Stimulated activated CD8-positive, alpha-beta memory T cell treated with anti-CD3 and anti-CD28 coated beads, Interleukin-7, amount 100 ng/mL, for 48 hours (primary cell): ENCODE measurements at places on chromosomes 7 and 10.
A peak's percentile ranks its signal among the peaks of the same experiment; 100 is the strongest.

GRCh38 chr10:120387326-120387725 lies 69.7 kb upstream of the PLPP4 start:
- no peak for DNase-seq

GRCh38 chr7:69211336-69211735 lies 386.9 kb upstream of the AUTS2 start:
- no peak for DNase-seq

GRCh38 chr10:79359816-79360498 lies 12.7 kb downstream of the PPIF start:
- DNase-seq = no peak

GRCh38 chr7:80263821-80264220 lies 129.2 kb downstream of the GNAI1 start:
- no peak for DNase-seq

GRCh38 chr7:135392701-135393100 lies 117.2 kb downstream of the CNOT4 start:
- no peak for DNase-seq

- no peak for DNase-seq
Observed at GRCh38 chr10:126087153-126087680, 190.9 kb downstream of the FANK1 start.

- DNase-seq = peak; percentile 19
Observed at GRCh38 chr10:98323221-98324164, 55.5 kb upstream of the LOXL4 start.

DNA sequence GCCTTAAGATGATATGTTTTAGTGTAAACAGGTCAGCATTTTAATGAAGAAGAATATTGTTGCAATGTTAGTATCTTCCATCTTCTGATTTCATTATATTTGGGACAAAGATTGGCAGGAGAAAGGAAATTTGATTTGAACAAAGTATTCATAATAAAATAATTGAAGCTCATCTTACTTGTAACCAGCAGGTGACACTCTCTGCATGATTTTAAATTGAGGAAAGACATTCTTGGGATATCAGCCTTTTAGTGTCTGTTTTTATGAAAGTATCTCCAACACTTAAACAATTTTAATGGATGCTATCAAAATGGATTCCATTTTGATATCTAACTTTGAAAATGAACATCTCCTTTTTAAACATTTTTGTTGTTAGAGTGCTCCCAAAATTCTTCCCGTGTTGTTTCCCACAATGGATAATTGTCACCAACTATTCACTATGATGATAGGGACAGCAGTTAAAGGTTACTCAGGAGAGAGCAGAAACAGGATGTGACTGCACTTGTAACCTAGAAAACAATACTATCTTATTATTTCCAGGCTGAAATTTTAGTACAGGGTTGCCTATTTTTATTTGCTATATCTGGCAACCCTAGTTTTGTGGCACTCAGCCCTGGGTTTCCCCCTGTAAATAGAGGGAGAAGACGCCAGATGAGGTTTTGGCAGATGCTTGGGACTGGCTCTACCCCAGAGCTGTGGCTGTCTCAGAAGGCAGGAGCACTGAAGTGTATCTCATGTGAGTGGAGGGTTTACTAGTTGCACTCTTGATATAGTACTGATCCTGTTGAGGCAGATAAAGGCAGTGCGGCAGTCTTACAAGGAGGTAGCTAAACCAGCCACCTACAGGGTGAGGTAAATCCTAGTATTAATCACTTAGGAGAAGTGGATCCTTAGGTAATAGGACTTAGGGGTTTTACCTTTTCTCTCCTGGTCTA lies 31.0 kb upstream of the ABCB4 start:
- no peak for DNase-seq

DNA sequence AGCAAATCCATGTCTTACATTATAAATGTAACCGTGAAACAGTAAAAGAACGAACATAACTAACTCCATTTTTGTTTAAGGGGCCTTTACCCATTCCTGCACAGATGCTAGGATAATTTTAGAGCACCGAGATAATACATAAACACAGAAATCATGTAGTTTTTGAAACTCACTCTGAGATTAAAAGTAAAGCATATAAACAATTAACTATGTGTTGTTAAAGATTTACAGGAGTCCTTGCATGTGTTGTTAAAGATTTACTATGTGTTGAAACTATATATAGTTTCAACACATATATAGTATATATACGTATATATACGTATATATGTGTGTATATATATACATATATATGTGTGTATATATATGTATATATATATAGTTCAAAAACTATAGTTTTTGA lies 7.2 kb upstream of the CALML3 start:
- DNase-seq = no peak

GRCh38 chr10:96606946-96607345 lies 20.1 kb upstream of the TM9SF3 start:
- no peak for DNase-seq

DNA sequence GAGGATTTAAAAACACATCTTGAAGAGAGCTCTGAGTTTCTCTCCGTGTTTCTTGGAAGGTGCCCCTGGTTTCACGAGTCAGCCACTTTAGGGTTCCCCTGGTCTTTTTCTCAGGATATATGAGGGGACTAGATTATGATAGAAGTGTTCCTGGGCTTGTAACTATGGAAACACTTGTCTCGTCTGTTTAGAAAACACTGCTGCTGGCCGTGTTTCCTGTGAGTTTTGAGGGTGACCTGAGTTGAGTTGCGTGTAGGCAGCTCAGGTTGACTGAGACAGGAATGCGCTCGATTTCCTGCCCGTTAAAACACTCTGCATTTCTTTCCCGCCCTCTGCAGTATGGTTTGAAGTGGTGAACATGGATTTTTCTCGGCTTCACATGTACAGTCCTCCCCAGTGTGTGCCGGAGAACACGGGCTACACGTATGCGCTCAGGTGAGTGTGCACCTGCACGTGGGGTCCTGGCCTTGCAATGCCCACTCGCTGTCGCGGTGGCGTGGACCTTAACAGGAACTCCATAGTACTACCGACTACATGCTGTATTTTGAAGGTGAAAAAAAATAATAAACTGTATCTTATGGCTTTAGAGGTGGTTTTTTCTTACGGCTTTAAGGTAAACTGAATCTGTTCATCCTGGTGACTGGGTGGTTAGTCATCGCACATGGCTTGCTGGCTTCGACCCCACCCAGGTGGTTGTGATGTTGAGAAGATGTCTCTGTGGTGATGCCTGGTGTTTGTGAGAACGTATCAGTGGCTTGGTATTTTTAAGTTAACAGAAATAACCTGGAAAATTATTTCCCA lies at the start of gene SUN1:
Gene SUN1, plus strand, starts transcription at position 310 of the 801 bp plus-strand sequence. Its CDS starts 49 bp downstream, at position 359.
- no peak for DNase-seq

GRCh38 chr10:103397191-103397825 lies 882 bp downstream of the PDCD11 start:
- DNase-seq = no peak

DNA sequence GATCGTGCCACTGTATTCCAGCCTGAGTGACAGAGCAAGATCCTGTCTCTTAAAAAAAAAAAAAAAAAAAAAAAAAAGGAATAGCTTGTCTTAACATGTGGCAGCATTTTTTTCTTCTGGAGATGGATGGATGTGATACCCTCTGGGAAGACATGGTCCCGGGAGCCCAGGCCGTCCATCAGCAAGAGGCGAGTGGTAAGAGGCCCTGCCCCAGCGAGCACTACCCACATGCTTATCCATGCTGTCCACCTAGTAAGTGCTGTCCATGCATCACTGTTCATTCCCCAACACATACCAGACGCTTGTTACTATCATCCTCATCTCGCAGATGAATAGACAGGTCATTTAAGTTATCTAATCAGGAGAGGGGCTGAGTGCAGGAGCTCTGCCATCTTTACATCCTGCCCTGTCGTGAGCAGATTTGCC lies 12.9 kb downstream of the ATP6V1F start:
- DNase-seq = no peak

GRCh38 chr7:152865461-152865860 lies 105.9 kb downstream of the ACTR3B start:
- DNase-seq = no peak

GRCh38 chr10:63767138-63767801 lies 246.1 kb downstream of the REEP3 start:
- DNase-seq = no peak

DNA sequence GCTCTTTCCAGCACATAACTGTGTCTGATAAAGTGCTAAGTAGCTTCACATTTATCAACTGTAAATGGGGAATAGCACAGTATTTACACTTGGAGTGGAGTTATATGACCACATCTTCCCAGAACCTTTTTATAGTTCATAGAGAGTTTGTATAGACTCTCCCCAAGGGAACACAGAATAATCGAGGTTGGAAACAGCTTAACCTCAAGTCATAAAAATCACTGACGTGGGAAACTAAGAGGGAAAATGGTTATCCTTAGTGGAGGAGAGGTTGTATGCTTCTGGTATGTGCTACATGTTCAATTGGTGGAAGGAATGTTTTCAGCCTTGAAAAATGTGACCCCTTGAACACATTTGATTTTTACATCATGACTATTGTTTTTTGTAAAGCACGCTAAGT lies 167.9 kb upstream of the KIAA1217 start:
- no peak for DNase-seq
